Dermis blood vessel endothelial cell (primary cell): ENCODE measurements at places on chromosomes 13 and 19. TPM values are rescaled to one million over a fixed set of nuclear protein-coding genes. Genes with fewer than 3 reads are reported as not detected.

The MCEMP1 gene
- not detected in 2 replicates for total RNA-seq

The FPR1 gene
- not detected in 2 replicates for total RNA-seq

The CTU1 gene
- total RNA-seq = 10.0 and 15.8 TPM in 2 replicates

DNA sequence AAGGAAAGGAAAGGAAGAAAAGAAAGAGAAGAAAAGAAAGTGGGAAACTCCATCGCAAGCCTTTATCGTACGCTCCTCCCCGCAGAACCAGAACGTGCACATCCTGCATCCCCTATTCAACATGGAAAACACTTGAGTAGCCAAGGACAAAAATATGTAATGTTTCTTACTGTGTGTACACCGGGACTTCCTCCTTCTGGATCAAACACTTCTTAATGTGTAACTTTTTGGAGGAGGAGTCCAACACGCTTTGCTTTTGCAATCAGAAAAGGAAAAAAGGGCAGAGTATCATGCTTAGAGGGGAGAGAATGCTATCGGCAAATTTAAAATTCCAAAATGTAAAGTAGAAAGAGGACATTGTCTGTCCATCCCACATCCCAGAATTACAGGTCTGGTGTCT, 7.8 kb upstream of the SHFL start:
- no peak for DNase-seq

DNA sequence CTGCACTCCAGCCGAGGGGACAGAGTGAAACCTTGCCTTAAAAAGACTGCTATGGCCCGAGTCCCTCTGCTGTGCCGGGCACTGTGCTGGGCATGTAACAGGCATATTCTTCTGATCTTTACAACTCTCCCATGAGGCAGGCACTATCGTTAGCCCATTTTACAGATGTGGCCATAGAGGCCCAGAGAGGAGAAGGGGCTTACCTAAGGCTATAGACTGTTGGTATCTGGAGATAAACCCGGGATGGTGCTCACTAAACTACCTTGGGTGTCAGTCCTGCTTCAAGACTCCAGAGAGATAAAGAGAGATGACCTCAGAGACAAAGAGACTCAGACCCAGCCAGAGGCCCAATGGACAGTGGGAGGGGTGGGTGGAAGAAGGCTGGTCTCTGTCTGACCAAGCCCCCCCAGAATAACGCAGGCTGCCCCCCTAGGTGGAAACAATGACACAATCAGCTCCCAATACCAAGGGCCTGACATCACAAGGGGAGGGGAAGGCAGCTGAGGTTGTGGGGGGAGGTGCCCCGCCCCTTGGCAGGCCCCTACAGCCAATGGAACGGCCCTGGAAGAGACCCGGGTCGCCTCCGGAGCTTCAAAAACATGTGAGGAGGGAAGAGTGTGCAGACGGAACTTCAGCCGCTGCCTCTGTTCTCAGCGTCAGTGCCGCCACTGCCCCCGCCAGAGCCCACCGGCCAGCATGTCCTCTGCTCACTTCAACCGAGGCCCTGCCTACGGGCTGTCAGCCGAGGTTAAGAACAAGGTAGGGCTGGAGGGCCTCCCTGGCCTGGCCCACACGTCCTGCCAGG, at the start of gene CNN1:
CNN1 (plus strand) TSS at position 620 of the 805 bp plus-strand sequence; CDS start at position 697, 77 bp downstream.
- peak; percentile 17 for DNase-seq

GRCh38 chr13:24104723-24105122, 55.8 kb upstream of the SPATA13 start:
- no peak for DNase-seq
